ENCODE measurements at places on chromosomes 2 and 18. TPM values are rescaled to one million over a fixed set of nuclear protein-coding genes. Genes with fewer than 3 reads are reported as not detected.

C2orf80 gene
- total RNA-seq, result 15.2 TPM

KCTD18 gene
- total RNA-seq, result 8.9 TPM

SH3BP4 gene
- total RNA-seq, result 36.4 TPM

OTOS gene
- total RNA-seq, result not detected

CABYR gene
- total RNA-seq, result 8.7 TPM

ABCB11 gene
- total RNA-seq, result 0.04 TPM

AMER3 gene
- 10.4 TPM for total RNA-seq

CRYGC gene
- total RNA-seq, result not detected

UGT1A6 gene
- total RNA-seq, result not detected

IL1B gene
- total RNA-seq, result 0.66 TPM

TRIM43 gene
- not detected for total RNA-seq

FKBP7 gene
- 26.7 TPM for total RNA-seq

TMEM37 gene
- total RNA-seq, result 10.5 TPM

ANKRD30BL gene
- 0.22 TPM for total RNA-seq

DUSP2 gene
- total RNA-seq, result 0.53 TPM

DIPK1C gene
- total RNA-seq, result 0.47 TPM

CFC1B gene
- total RNA-seq, result not detected

SLC11A1 gene
- total RNA-seq, result 1.3 TPM

SLC4A5 gene
- total RNA-seq, result 5.3 TPM

ACVR1C gene
- total RNA-seq, result 1.1 TPM

XIRP2 gene
- total RNA-seq, result 1.0 TPM

SERPINB8 gene
- 2.8 TPM for total RNA-seq

MEP1B gene
- total RNA-seq, result not detected

GCG gene
- total RNA-seq, result not detected

ST8SIA3 gene
- 22.5 TPM for total RNA-seq

MROH2A gene
- total RNA-seq, result not detected

IL37 gene
- not detected for total RNA-seq

GALNT5 gene
- 0.35 TPM for total RNA-seq

MOGAT1 gene
- total RNA-seq, result not detected

CFAP221 gene
- 8.2 TPM for total RNA-seq

ZSWIM2 gene
- total RNA-seq, result not detected

PNKD gene
- total RNA-seq, result 80.7 TPM

DSC3 gene
- total RNA-seq, result 4.1 TPM

NR4A2 gene
- total RNA-seq, result 0.23 TPM

NT5C1B gene
- total RNA-seq, result 1.7 TPM

PLEKHH2 gene
- 1.2 TPM for total RNA-seq

ALKAL2 gene
- 0.79 TPM for total RNA-seq

PCBP1 gene
- 48.8 TPM for total RNA-seq

MEMO1 gene
- total RNA-seq, result 35.0 TPM

TSPYL6 gene
- total RNA-seq, result 0.99 TPM

KCNIP3 gene
- 2.3 TPM for total RNA-seq

HOXD13 gene
- total RNA-seq, result 0.14 TPM

DAW1 gene
- not detected for total RNA-seq

LCT gene
- total RNA-seq, result 0.11 TPM

All from motor neuron (in vitro differentiated cells).